ENCODE measurements at places on chromosomes 12 and 14. TPM values are rescaled to one million over a fixed set of nuclear protein-coding genes. Genes with fewer than 3 reads are reported as not detected.

The USP44 gene
- 0.58 TPM for total RNA-seq

The GSC gene
- total RNA-seq = 0.85 TPM

The MYH7 gene
- total RNA-seq = not detected

The HSP90AA1 gene
- total RNA-seq = 2,123 TPM

The ZFYVE26 gene
- total RNA-seq = 11.3 TPM

All from regular cardiac myocyte (primary cell).